ENCODE measurements at places on chromosomes 16 and 17. TPM values are rescaled to one million over a fixed set of nuclear protein-coding genes. Genes with fewer than 3 reads are reported as not detected.

The CDIP1 gene
- polyA plus RNA-seq: 26.2 TPM

The IGF2BP1 gene
- polyA plus RNA-seq: 20.4 TPM

The OR2C1 gene
- polyA plus RNA-seq: 0.85 TPM

The CENPV gene
- 70.8 TPM for polyA plus RNA-seq

The EVI2B gene
- 2.7 TPM for polyA plus RNA-seq

The PIRT gene
- polyA plus RNA-seq: not detected

The CCDC144A gene
- polyA plus RNA-seq: 1.2 TPM

The AGRP gene
- not detected for polyA plus RNA-seq

The ABI3 gene
- polyA plus RNA-seq: 5.8 TPM

The KRT33A gene
- not detected for polyA plus RNA-seq

The SMIM36 gene
- 0.06 TPM for polyA plus RNA-seq

The ATP2A3 gene
- 2.9 TPM for polyA plus RNA-seq

The PRR35 gene
- polyA plus RNA-seq: 8.6 TPM

The RHBDF1 gene
- polyA plus RNA-seq: 20.7 TPM

All from right renal cortex interstitium (tissue), 3 donors.